Effector memory CD4-positive, alpha-beta T cell (primary cell): ENCODE measurements at places on chromosomes 5 and 9.

DNA sequence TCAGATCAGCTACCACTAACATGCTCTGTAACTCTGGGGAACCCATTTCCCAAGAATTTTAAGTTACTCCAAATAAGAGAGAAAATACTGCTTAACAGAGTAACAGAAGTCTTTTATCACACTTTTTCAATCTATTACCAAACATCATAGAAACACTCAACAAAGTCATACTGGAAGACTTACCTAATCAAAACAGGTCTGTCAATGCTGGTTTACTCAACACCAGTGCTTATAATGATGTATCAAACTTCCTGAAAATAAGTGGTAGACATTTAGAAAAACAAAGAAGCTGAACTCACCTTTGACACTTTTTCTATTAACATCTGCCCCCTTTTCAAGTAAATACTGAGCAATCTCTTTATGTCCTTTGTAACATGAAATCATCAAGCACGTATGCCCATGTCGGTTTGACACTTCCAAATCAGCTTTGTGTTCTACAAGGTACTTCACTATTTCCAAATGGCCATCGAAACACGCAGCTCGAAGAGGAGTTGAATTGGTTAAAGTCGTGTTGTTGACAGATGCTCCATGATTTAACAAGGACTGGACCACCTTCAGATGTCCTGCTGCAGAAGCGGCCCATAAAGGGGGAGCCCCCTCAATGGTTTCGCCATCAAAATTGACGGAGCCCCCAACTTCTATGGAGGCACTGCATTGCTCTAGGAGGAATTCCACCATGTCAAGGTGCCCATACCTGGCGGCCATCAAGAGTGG lies 1.8 kb downstream of the FEM1C start:
- DNase-seq, result no peak

DNA sequence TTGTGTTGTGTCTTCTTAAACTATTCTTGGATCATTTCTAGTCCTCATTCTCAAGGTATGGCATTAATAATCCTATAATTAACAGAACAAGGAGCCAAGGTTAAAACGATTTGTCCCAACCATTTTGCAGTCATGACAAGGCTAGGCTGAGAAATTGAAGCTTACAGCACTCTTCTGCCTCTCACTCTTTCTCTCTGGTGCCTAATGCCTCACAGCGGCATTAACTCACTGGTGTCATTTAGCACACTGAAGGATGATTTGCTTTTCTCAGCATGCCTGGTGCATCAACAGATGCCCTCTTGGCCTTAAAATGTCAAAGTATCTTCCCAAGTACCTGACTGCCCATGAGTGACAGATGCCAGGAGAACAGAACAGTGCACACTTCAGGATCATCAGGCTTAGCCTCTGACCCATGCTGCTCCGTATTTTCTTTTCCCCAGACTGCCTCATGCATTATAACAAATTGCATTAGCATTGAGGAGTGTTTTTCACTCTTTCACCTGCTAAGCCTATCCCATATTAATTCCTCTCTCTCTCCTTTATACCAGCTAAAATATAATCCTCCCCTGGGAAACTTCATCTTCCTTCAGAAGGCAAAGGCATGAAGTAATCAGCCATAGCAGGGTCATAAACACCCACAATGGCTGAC lies 61.1 kb upstream of the SV2C start:
- no peak for DNase-seq

DNA sequence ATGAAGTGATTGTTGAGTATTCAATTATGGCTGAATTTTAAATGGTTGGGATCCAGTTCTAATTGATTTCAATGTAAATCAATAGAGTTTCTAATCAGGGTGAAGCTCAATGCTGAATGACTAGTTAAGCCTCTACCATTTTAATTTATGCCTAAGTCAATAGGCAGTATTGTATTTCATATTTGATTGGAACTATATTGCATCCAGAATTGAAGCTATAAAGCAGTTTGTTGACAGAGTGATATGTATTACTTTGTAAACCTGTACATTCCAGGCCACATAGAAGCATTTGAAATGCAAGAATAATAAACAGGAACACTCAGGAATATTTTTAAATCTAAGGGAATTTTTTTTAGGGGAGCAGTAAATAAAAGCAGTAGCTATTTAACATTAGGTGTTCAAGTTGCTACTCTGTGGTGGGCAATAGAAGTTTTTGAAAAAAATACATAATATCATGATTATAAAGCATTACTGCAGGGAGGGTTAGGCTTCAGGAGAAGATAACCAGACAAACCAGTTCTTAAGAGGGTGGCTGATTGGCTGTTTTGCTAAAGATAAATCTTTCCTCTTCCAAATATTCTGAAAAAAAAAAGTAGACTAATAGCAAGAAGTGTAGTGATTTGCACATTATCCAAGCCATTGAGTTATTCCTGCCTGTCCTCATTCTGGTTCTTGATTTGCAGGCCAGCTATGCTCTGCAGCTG lies 492.0 kb upstream of the MEF2C start:
- no peak for DNase-seq

DNA sequence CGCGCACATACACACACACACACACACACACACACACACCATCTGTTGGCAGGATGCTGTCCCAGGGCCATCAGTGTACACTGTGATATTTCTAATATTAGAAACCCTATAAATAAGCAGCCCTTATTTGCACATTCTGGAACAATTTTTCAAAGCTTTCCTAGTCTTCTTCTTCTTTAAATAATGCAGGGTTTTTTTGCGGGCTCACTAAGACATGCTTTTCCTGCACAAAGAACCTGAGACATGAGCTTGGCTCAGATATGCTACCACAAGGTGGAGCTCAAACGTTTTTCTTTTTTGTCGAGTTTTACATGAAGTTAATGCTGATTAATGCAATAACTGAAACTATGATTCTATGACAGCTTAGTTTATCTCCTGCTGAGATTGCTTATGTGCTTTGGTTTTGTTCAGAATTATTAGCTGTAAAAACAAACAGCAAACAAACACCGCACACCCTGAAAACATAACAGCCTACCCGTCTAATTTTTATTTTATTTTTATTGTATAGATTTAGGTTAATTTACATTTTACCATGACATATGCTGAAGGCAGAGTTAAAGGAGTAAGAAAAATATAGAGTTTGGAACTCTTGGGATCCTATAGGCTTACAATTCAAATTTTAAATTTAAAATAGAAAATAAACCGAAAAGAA lies 95.8 kb downstream of the ALDH1A1 start:
- no peak for DNase-seq

GRCh38 chr9:17520268-17521064 lies 58.4 kb upstream of the SH3GL2 start:
- no peak for DNase-seq

DNA sequence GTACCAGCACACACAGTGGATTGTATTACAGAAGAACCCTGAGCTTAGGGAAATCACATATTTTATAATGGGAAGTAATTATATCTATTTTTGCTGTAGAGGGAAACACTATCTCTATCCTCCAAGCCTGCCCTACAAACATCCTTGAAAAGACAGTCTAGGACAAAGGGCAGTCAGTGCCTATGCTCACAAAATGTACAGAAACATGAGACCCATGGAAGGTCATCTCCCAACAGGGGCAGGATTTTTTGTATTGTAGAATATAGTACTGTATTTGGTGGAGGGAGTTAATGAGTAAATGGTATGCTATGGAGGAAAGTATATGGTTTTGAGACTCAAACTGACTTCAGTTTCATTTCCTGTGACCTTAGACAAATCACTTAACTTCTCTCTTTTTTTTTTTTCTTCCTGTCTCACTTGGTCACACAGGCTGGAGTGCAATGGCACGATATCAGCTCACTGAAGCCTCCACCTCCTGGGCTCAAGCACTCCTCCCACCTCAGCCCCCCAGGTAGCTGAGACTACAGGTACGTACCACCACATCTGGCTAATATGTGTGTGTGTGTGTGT lies 5.8 kb upstream of the RAB14 start:
- no peak for DNase-seq

- DNase-seq, result no peak
Observed at GRCh38 chr5:136057401-136058038, 28.7 kb downstream of the TGFBI start.

- no peak for DNase-seq
Observed at GRCh38 chr5:173303878-173304590, 24.2 kb downstream of the STC2 start.

DNA sequence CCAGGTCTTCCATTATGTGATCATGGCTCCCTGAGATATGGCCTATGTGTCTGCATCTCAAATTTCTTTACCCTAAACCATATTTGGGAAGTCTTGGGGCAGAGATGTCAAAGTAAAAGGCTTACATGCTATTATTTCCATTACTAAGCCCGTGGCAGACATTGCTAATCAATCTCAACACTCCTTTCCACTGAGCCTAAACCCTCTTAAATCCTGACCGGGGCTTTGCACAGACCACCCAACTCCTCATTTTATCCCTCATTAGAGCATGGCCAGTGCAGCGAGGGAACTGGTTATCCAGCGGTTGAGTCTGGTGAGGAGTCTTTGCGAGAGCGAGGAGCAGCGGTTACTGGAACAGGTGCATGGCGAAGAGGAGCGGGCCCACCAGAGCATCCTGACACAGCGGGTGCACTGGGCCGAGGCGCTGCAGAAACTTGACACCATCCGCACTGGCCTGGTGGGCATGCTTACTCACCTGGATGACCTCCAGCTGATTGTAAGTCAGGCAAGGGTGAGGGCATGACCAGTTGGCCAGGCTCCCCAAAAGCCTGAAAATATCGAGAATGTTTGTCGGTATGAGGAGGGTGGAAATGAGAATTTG lies 11.0 kb downstream of the BSPRY start:
- DNase-seq, result no peak

- DNase-seq, result no peak
Observed at GRCh38 chr5:107464876-107465275, 205.9 kb downstream of the EFNA5 start.

DNA sequence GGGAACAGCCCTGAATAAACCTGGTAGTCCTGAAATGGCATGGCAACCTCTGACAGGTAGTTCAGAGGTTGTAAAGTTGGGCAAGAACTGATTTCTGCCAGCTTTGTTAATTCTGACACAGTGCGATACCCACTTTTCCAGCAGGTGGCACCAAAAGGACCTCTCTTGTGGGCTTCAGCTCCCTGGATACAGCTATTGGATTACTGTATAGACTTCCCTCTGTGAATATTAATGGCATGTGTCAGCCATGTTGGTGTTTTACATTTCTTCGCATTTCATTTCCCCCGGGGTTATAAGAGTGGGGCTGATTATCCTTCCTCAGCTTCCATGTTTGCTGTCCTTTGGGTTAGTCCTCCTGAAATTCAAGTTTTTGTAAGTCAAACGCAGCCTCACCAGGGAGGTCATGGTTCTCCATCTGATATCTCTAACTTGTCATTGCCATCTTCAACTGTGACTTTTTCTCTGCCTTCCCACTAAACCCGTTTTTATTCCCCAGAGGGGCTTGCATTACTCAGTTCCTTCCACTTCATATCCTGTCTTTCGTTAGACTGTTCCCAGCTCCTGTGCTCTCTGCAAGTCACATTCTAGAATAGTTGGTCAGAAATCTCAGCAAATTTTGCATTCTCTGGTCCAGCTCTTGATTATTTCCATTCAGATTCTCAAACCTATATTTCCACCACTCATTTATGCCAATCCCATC lies 135.6 kb downstream of the LIFR start:
- DNase-seq, result no peak

- DNase-seq, result no peak
Observed at GRCh38 chr5:148090773-148091250, 27.0 kb downstream of the SPINK5 start.

DNA sequence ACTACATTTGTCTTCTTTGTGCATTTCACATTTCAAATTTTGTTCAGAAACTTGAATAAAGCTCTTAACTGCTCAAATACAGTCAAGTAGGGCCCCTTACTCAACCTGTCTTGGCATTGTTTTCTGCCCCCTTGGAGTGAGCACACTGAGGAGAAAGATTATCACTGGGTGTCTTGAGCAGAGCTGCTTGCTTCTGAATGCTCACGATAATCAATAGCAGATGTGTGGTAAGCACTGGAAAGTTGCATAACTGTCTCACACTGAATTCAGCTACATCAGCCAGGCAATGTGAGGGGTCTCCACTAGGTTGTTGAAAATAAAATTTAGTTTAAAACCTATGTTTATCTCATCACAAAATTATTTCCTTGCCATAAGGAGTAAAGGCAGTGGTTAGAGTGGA lies 7.8 kb upstream of the TNFAIP8 start:
- DNase-seq, result no peak

DNA sequence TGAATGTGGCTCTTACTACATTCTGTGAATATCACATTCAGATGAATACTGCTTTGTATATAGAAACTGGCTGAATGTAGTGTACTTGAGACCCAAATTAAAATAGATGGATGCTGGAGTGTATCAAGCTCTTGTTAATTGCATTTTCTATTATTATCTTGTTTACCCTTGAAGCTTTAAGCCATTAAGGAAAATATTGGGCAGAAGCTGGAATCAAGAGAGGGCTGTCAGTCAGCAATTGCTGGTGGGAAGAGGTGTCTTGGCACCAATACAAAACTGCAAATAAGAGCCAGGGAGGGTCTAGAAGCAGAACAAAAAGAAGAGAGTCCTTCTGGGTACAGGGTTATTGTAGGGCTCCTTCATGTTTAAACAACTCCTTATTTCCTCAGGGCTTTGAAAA lies 38.8 kb downstream of the MUSK start:
- DNase-seq, result no peak

- DNase-seq, result no peak
Observed at GRCh38 chr5:41447650-41448510, 62.5 kb downstream of the PLCXD3 start.

- no peak for DNase-seq
Observed at GRCh38 chr9:106891286-106891685, 28.3 kb downstream of the ZNF462 start.

- DNase-seq, result no peak
Observed at GRCh38 chr9:126612813-126613641, 701 bp upstream of the LMX1B start.

DNA sequence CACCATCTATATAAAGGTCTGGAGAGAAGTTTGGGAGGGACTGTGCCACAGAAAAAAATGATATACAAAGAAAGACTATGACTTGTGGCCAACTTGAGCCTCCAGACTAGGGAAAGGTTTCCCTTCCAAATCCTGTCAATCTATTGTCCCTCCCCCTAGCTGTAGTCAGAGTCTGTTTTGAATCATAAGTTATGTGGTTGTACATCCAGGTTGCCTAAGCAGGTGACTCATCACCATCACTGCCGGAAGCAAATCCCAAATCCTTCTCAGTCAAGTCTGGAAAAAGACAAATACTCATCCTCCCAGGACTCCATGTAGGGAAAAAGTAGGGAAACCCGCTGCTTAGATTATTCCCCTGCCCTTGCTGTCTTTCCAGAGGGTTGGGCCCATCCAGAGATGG lies 235.7 kb downstream of the CDK5RAP2 start:
- DNase-seq, result no peak

- DNase-seq, result no peak
Observed at GRCh38 chr9:26786564-26786963, 106.0 kb downstream of the CAAP1 start.

DNA sequence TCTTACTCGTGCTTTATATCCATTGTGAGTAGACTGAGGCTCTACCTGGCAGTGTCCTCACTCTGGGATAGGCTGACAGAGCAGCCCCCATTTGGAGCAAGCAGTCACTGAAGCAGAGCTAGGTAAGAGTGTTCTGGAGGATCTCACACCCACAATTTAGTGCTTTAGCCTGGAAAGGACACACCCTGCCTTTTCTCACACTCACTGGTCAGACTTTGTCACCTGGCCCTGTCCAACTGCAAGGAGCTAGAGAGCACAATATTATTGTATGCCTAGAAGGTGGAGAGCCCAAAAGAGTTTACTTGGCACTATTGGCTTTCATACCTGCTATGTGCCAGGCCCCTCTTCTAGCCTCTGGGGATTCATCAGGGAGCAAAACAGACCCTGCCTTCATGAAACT lies 141.9 kb downstream of the MAST4 start:
- no peak for DNase-seq

- no peak for DNase-seq
Observed at GRCh38 chr9:70539526-70539925, 125.1 kb upstream of the KLF9 start.
